ENCODE measurements at places on chromosomes 6 and 20.

- no peak for DNase-seq
Observed at GRCh38 chr6:88734544-88734943, 228.9 kb downstream of the RNGTT start.

DNA sequence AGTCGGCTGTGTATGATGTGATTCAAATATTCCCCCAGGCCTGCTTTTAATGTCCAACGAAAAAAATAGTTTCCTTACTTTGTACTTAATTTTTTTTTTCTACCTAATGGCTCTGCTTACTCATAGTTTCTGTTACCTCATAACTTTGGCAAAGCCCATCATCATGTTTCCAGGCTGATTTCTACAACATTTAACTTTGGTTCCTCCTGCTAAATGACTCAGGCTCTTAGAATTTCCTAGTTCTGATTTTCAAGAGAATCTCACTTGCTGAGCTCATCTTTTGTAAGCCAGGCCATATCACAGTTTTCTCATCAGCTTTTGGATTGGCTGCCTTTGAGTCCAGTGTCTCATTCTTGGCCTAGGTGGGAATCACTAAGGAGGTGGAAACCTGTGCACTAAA lies 323.1 kb downstream of the HDGFL1 start:
- DNase-seq, result no peak

- no peak for DNase-seq
Observed at GRCh38 chr6:169997187-169997929, 245.9 kb downstream of the ERMARD start.

- no peak for DNase-seq
Observed at GRCh38 chr6:109795994-109796555, 105.0 kb downstream of the FIG4 start.

DNA sequence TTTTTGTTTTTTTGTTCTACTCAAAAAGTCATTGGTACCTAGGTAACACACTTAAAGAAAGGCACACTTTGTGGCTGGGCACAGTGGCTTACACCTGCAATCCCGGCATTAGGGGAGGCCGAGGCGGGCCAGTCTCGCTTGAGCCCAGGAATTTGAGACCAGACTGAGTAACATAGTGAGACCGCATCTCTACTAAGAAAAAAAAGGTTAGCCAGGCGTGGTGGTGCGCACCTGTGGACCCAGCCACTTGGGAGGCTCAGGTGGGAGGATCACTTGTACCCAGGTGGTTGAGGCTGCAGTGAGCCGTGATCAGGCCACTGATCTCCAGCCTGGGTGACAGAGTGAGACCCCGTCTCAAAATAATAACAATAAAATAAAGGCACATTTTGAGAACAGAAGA lies 67.4 kb upstream of the BHLHE23 start:
- DNase-seq, result no peak

DNA sequence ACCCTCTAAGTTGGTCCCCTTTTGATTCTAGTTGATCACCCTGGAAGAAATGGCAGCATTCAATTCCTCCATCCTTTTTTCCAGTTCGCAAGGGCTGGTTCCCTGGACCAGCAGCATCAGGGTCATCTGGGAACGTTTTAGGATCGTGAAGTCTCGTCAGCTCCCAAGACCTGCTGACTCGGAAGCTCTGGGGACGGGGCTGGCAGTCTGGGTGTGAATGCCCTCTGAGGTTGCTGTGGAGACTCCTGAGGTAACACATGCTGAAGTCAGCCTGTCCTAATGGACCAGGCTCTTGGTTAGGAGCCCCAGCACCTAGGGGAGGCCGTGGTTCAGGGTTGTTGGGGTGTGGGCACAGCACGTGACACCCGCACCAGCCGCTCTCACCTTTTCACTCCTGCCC lies 164.1 kb downstream of the SYNDIG1 start:
- no peak for DNase-seq

DNA sequence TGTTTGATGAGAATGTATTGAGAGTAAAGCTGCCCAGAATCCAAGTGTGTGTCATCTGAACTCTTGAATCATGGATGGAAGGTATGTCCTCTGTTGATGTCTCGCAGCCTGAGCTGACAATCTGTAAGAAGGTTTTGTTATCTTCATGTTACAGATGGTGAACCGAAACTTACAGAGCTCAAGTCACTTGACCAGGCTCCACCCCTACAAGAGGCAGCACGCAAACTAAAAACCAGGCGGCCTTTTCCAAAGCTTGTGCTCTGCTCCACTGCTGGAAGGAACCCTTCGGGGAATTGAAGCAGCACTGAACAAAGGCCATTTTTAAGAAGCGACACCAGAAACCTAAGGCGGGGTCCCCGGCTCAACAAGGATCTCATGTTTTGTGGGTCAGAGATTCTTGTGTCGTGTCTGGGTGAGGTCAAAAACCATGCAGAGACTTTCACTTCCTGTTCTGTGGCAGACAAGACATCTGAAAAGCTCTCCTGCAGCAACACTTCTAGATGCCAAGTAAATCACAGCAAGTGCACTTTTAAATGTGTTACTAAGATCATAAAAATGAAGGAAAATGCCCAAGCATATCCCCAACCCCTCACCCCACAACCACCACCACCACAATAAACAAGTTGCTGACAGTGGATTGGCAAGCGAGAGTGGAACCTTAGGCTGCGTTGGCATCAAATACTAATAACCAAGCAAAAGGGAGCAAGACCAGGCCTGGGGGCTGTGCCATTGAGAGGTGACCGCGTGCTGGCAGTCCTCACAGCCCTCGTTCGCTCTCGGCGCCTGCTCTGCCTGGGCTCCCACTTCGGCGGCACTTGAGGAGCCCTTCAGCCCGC lies 27.3 kb downstream of the NQO2 start:
- DNase-seq, result no peak

DNA sequence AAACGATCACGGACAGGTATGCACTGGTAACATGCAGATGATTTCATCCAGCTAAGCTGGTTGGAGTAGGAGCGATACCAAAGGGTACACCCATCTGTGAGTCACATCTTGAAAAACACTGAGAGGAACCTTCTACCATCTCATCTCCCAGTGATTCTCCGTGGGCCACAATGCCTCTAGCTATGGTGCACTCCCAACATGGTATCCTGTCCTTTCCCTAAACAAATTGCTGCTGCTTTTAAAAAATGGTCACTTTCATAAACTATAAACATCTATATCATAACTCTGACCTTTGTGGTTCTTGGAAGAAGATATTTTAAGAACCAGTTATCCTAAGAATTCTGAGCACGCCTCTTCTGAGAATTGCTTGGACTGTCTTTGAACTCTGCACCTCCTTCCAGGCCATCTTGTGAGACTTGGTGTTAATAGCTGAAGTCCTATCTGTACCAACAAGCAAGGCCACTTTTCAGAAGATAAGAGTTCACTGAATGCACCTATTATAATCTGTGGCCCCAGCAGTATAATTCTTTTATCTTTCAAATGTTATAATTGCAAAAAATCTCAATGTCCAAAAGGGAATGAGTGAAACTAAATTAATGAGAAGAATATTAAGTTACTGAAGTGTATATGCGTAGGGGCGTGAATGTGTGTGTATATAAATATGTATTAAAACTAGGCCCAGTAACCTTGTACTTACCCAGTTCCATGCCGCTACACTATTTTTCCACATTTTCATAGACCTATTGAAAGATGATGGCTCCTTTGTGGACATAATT lies 70.5 kb upstream of the TPD52L1 start:
- no peak for DNase-seq

Data from AML-193 (cell line).